SK-MEL-5 (cell line): ENCODE measurements at places on chromosomes 16 and 17. TPM values are rescaled to one million over a fixed set of nuclear protein-coding genes. Genes with fewer than 3 reads are reported as not detected.

DNA sequence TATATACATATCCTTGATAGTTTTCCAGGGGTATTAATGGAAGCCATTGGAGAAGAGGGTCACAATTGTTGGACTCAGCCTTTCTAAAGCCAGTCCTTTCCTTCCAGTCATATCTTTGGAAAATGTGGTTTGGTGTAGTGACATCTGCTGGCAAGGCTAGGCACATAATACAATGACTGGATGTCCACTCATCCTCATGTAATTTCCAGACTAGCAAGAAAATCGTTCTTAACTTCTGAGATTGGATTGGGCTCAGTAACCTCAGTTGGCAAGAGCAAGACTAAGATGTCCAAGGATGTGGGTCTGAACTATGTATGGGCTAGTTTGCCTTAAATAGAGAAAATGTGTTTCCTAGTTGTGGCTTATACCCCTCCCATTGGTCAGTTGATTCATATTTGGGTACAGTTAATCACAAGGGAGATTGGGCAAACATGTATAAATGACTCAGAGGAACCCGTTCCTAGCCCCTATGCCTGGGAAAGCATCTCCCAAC lies 8.7 kb upstream of the KAT7 start:
- DNase-seq: peak; percentile 76

DNA sequence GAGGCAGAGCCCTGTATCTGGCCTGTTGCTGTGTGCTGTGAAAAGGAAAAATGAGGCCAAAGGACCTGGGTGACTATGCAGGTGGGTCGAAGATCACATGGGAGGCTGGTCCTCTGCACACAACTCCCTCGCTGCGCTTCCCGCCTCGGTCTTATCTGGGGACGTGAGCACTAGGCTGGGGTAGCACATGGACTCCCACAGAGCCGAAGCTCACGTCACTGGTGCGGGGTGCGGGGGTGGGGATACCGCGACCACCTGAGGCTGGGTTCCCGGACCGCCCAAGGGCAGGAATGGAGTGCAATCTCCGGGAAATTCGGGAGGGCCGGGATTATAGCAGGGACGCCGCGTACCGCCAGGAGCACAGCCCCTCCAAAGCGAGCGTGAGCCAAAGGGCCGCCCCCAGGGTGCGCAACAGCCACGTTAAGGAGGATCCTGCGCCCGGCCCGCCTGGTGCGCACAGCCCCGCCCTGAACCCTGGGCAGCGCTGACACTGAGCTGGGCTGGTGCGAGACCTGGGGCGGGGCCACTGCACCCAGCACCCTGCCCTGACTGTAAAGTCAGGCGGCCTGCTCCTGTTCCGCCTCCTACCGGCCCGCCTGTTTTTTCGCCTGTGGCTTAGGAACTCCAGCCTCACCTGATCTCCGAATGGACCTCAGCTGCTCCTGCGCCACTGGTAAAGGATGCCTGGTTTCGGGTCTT lies 4.8 kb downstream of the MT1A start:
- no peak for DNase-seq

DNA sequence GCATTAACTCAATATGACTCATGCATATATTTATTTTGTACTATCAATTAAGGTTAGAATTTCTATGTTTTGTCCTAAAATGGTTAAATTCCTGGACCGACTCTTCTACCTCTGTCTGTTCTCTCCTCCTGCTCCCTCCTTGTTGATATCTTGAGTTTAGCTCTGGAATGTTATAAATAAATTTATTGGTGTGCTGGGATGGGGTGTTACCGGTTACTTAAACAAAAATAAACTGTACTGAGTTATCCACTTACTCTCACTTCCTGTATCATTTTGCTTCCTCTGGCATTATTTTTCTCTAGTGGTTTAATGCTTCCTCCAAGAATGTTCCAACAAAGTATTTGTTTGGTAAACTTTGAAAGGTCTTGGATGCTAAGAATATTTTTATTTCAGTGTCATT lies 120.1 kb downstream of the ABCA8 start:
- DNase-seq: no peak

DNA sequence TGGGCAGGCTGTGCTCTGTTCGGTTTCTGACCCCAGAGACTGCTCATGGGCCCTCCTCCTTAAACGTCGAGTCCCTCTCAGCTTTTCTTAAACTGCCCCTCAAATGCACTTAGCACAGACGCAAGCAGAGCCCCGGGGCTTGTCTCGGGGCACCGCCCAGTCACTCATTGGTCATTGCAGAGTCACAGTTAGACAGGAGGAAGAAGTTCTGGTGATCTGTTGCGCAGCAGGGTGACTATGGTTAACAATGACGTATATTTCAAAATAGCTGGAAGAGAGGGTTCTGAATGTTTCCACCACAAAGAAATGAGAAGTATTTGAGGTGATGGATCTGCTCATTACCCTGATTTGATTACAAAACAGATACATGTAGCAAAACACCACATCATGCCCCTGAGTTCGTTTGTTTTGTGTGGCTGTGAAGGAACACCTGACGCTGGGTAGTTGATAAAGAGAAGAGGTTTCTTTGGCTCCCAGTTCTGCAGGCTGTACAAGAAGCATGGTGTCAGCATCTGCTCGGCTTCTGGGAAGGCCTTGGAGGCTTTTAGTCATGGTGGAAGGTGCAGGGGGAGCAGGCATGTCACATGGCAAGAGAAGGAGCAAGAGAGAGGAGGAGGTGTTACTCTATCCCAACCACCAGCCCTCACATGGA lies 387.4 kb downstream of the CPPED1 start:
- DNase-seq: no peak

DNA sequence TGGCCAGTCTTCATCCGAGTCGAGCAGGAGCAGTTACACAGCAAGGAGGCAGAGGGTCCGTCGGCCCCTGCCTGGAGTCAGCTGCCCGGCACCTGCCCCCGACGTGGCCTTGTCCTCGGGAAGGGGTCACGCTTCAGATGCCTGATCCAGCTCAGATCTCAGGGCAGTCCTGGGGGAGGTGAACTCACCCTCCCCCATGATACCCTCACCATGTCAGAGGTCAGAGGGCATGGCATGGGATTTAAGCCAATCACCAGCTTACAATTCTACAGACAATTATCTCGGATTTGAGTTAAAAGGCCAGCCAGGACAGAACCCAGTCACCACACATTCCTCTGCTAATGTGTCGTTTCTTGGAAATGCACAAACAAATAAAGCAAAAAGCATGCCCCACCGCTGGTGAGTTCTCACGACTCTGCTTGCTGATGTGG lies 211.3 kb downstream of the FOXL1 start:
- DNase-seq: no peak

DNA sequence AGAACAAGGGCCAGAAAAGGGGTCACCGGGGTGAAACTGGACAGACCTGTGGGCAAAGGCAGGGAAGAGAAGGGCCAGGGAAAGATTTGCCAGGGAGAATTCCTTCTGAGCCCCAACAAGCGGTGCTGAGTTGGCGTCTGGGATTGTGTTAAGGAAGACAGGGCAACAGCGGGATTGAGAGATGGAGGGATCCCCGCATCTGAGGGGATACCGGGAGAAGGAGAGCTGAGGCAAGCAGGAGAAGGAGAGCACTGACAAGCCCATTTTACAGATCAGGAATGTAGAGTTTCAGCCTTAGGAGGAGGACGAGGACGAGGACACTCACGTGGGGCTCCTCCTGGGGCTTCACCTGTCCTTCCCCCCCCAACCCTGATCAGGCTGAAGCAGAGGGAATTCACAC lies 998 bp upstream of the ABCC3 start:
- DNase-seq: no peak

DNA sequence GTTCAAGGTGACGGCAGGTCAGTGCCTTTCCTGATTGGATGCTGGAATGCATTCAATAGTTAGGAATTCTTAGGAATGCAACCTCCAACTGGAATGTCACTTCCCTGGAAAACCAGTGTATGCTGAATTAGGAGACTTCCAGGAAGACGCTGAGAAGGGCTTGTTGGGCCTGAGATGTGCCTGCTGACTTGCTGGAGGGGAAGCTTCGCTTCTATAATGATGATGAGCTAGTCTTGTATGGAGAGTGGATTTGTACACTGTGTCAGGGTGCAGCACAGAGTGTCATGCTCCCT lies 45.6 kb downstream of the SMPD3 start:
- no peak for DNase-seq

- no peak for DNase-seq
Measured at GRCh38 chr16:1337486-1337885, 4.0 kb downstream of the BAIAP3 start.

DNA sequence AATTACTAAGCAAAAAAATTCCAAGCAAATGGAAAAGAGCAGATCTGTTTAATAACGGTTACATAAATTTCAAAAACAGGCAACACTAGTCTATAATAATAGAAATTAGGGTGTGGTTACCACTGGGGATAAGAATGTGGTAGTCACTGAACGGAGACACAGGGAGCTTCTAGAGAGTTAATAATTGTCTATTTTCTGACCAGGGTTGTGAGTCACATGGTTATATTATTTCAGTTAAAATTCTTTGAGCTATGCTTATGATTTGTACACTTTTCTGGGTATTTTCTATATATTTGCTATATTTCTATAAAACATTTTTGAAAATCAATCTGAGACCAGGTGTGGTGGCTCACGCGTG lies 433.9 kb upstream of the MAF start:
- DNase-seq: no peak

- no peak for DNase-seq
Measured at GRCh38 chr17:81834831-81835267, at the start of gene PPP1R27. PPP1R27 (minus strand) TSS chr17:81835050; CDS start chr17:81834953, 97 bp downstream.

- DNase-seq: no peak
Measured at GRCh38 chr16:85690469-85691064, 1.8 kb upstream of the GINS2 start.

The MT1F gene
- total RNA-seq: 0.24 TPM in 1 of 2 replicates, not detected in the other
